Cerebellar nuclear complex (tissue), 1 donor: ENCODE measurements at places on chromosomes 4 and X.

DNA sequence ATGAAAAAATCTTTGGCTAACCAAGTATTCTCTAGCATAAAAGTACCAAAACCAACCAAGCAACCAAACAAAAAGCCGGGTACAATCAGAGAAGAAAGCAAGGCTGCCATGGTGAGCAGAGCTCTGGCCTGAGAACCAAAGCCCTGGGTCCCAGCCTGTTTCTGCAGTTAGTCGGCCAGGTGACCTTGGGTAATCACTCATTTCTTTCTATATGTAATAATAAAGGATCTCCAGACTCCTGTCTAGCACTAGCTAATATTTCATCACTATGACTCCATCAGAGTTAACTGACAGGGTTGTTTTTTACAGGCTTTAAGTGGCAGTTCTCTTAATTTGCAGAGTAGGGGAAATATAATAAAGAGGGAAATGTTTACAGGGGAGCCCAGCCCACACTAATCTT, 34.0 kb upstream of the RASGEF1B start:
- no peak for DNase-seq

DNA sequence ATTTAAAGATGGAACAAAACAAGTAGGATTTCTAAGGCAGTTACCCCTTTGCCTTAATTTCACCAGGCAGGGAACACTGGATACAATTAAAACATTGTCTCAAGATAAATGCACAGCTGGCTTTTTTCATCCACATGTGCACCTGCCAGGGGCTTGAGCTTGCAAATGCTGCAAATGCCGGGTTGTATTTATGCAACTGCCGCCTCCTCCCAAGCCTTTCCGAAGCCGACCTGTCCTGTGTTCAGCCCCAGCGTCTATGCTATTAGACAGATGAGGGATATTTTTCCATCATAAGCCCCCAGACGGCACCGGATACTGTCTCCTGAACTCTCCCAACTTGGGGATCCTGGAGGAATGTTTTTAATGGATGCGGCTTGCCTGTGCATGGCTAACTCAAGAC, 251.6 kb downstream of the CRLF2 start:
- DNase-seq = no peak

- DNase-seq = no peak
Observed at GRCh38 chr4:153725831-153726154, 34.0 kb downstream of the RNF175 start.

DNA sequence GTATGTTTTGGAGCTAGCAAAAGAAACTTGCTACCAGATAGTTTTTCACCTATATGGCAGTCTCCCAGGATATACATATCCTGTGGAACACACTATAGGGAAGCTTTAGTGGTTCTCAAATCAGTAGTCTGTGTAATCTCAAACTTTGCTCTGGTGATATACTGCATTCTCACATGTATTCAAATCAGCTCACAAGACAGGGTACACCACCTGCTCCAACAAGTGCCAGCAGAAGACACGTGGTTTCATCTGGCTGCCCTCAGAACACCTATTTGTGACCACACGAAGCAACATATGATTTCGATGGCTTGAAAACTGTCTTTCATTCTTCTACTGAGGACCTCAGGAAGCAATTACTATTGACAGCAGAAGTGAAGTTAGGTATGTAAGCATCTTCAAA, 37.7 kb downstream of the BCLAF3 start:
- no peak for DNase-seq

- no peak for DNase-seq
Observed at GRCh38 chr4:24521544-24521943, 62.8 kb downstream of the DHX15 start.

DNA sequence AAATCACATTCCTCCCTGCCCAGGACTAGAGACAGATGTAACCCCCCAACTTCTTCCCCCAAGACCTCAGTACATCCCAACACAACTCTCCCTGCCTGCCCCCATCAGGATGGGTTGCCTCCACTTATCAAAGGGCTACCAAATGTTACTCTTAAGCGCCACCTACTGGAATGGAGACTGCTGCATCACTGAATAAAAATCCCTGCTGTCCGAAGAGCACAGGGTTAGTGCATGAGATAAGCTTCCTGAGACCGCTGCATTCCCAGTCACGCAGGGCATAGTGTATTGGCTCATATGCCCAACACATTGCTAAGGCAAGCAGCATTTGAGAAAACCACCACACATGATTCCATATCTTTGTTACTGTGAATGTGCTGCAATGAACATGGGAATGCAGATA, 544.5 kb downstream of the PPP4R3C start:
- DNase-seq = no peak

DNA sequence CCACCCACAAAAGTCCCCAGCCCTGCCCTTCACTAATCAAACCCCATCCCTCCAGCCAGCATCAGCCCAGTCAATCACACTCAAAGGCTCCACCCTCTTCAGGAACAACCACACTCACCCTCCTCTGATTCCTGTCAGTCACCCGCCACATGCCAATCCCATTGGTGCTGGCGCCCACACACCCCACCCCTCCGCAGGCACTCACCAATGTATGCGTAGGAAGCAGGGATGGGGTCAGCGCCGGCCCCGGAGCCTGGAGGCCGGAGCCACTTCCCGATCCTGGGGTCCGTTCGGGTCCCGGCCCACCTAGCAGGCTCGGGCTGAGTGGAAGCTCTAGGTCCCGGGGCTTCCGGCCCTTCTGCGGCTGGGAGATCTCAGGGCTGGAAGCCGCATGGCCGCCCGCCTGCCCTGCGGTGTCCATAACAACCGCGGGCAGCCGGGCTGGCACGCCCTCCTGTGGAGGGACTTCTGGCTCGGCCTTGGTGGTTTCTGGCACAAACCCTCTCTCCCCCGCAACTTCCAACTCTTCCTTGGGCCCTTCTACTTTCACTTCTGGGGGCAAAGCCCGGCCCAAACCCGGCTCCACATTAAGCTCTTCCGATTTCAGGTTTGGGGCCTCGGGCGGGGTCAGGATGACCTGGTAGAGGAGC, 7.9 kb upstream of the CFP start:
- DNase-seq = no peak

- DNase-seq = no peak
Observed at GRCh38 chrX:151970027-151970426, 4.4 kb downstream of the GABRE start.

DNA sequence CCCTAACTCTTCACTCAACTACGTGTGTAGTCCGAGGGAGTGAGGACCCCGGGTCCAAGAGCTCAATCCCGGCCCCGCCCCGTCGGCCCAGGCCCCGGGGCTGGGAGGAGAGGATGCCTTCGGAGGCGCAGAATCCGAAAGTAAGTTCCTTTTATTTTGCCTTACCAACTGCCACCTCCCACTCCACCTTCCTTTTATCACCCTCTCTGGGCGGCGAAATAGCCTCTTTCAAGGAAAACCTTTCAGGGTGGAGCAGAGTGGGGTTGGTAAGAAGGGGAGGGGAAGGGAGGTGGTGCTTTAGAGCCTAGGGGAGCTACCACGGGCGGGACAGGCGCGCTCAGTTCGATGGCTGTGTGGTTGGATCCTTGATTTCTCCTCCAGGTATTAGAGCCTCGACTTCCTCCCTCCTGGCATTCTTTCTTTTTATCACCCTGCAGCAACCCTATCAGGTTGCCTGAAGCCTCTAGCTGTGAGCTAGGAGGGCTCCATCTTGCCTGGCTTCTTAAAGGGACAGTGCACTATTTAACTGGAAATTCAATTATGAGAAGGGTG, 191.2 kb downstream of the RRAGB start:
- DNase-seq = no peak
